ENCODE measurements at places on chromosomes 2 and 18.

- no peak for DNase-seq
These were observed 613.5 kb upstream of the SETBP1 start for GRCh38 chr18:44067186-44067585.

DNA sequence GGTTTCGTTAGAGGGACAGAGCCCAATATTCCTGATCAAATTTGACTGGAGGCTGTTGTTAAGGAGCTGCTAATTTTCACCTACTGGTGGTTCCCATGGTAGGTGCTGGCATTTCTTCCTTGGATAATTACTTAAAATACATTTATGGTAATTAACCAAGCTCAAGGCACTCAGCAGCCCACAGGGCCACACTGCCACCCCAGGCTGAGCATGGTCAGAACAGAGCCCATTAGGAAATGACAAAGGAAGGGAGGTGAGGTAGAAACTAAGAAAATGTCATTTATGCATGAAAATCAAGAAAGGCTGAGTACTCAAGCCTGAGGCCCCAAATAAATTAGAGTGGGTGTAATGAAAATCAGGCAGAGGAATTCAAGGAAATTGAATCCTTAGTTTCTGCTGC, 510.2 kb upstream of the GYPC start:
- no peak for DNase-seq

GRCh38 chr2:104871972-104872865, 18.3 kb downstream of the POU3F3 start:
- no peak for DNase-seq

DNA sequence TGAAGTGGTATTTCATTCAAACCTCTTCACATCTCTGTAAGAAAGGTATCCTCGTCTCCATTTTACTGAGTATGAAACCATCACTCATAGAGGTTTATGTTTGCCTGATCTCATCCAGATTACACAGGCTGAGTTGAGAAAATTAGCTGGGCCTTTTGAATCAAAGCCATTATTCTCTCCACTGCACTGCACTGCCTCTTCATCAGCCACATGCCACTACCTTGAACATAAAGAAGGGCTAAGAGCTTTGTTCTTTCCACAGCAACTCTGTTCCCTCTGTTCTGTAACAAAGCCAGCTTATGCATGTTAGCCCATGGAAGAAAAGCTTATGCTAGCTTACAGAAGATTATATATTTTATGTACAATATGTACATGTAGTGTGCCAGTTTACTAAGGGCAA, 362.6 kb upstream of the DLGAP1 start:
- no peak for DNase-seq

GRCh38 chr18:8899000-8899399, 193.6 kb downstream of the MTCL1 start:
- no peak for DNase-seq

DNA sequence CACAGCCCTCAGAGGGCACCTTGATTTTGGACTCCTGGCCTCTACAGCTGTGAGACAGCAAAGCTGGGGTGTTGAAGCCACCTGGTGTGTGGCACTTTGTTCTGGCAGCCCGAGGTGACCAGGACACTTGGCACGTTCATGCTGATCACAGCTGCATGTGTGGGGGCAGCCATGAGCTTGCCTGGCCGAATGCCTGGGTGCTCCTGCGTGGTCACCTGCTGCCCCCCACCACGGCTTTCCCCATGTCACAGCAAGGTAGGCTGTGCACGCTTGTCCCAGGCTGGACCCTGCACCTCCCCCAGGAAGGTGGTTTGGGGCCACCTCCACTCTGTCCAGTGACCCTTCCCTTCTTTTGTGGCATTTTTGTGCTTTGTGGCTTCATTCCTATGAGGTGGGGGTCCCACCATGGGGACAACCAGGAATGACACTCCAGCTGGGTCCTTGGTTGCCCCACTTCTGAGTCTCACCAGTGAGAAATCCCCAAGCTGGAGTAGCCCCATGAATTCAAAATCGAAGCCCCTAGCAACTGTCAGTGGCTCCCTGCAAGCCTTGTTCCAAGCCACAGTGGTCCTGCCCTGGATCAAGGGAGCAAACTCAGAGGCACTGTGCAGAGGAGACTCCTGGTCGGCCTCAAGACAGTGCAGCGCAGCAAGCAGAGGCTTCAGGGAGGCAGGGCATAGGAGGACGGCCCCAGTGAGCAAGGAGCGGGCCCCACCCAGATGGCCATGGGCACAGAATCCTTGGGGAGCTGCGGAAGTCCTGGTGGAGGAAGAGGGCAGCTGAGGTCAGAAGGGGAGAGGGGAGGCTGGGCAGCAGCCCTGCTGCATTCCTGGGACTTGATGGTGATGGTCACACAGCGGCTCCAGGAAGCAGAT, 121.4 kb upstream of the HS6ST1 start:
- DNase-seq = no peak

DNA sequence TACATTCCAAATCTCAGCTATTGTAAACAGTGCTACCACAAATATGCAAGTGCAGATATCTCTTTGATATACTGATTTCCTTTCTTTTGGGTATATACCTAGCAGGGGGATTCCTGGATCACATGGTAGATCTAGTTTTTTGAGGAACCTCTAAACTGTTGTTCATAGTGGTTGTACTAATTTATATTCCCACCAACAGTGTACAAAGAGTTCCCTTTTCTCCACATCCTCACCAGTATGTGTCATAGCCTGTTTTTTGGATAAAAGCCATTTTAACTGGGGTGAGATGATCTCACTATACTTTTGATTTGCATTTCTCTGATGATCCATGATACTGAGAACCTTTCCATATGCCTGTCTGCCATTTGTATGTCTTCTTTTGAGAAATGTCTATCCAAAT, 6.3 kb upstream of the CCNT2 start:
- no peak for DNase-seq

DNA sequence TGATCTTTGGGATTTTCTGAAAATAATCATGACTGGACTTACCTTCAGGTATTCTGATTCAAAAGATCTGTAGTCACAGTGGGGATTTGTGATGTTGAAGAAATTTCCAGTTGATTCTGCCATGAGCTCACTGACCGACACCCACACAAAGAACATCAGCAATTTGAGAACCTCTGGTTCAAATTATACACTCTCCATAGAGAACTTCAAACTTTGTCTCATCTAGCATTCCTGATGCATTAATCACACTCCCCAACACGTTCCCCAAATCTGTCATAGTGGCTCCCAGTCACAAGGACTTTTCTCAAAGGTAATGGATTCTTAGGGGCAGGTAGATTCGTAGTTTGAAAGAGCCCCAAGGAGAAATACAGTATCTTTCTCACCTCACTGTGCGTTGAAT, 584.3 kb downstream of the FBXO15 start:
- DNase-seq = no peak

DNA sequence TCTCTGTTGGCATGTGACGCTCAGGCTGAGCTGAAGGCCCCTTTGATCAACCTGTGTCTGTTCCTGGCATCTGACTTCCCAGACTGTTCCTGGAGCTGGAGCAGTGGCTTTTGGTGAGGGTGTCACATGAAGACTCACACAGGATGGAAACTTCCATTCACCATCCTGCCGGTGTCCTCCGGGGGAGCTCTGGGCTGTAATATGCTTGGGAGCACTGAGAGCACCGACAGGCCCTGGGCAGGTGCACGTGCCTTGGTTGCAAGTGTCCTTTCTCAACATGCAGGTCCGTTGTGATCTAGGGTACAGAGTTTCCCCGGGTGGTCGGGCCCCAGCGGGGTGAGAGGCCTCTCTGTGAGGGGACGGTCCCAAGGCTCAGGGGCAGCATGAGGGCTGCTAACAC, 24.8 kb upstream of the GBX2 start:
- no peak for DNase-seq

DNA sequence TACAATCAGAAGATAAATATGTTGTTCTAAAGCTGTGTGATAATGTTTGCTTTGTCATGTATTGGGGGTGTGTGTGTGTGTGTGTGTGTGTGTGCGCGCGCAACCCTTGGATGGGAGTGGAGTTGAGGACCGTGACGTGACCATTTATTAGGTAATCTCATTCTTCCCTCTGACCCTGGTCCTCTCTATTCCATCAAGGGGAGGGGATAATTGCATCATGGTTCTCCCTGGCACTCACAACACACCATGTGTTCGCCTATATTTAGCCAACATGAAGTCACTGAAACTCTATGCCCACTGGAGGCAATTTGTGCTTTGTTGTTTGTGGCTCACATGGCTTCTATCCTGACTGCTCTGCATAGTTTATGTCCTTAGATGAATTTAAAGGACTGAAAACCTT, 79.8 kb upstream of the LRPPRC start:
- no peak for DNase-seq

- no peak for DNase-seq
These were observed 124.1 kb upstream of the SLC38A11 start for GRCh38 chr2:165079432-165079831.

DNA sequence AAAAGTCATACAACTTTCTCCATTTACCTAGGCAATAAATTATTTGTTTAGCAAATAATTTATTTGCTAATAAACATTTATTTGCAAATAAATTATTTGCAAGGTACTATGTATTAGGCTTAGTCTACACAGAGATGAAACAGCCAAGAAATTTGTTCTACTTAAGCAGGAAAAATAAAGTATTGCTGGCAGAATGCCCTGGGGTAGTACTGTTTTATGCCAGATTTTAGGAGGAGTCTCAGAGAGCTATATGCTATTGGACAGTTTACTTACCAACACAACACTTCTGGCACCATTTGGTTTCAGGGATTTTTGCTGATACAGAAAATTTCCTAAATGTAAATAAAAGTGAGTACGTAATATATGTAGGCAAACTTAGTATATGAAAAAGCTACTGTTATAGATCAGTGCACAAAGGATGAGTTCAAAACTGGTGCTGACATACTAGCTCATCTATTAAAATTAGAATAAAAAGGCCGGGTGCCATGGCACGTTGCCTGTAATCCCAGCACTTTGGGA, 23.2 kb upstream of the CDKL4 start:
- no peak for DNase-seq

GRCh38 chr2:167784084-167784425, 463.3 kb downstream of the STK39 start:
- DNase-seq = no peak

DNA sequence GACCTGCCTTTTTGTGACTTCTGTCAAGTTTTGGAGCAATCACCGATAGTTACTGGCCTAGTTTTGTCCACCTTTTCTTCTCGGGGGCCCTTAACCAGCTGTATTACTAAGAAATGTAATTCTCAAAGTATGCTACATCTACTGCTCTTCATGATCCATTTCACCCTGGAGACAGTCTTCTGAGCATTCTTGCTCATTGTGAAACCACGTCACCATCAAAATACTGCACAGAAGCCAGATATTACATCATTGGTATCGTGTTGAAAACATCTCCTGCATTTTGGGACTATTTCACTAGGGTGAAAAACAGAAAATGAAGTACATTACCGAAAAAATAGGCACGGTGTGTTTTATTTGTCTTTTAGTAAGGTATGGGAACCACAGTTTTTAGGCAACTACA, 11.7 kb downstream of the LYPD6B start:
- no peak for DNase-seq

DNA sequence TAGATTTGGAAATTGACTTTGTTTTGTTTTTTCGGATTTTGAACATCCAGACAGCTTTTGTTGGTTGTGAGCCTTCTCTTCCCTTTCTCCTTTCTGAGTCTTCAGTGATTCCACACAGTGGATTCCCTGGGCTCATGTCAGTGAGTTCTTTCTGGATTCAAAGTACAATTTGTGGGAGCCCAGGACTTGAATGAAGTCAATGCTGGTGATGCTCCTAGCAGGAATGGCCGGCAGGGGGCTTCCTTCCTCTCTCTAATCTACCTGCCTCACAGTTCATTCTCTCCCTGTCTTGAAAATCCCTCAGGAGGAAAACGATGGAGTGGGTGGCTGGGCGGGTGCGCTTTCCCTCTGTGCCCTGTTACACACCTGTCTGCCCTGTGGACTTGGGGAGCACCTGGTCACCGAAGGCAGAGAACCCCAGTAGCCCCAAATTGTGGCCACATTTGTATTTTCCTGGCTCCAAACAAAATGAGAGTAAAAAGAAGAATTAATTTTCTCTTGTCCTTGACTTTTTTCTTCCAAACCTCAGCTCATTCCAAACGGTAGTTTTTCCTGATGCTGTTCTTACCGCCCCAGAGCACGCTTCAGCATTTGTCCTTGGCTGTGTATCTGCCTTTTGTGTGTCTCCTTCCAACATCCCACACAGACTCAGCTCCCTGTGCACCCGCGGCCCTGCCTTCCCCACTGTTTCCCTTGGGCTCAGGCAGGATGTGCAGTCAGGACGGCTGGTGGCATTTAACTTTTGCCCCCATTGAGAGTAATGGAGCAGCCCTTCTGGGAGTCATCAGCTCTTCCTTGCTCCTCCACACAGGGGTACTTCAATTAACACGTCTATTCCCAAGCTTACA, 86.6 kb downstream of the MARCO start:
- DNase-seq = no peak

DNA sequence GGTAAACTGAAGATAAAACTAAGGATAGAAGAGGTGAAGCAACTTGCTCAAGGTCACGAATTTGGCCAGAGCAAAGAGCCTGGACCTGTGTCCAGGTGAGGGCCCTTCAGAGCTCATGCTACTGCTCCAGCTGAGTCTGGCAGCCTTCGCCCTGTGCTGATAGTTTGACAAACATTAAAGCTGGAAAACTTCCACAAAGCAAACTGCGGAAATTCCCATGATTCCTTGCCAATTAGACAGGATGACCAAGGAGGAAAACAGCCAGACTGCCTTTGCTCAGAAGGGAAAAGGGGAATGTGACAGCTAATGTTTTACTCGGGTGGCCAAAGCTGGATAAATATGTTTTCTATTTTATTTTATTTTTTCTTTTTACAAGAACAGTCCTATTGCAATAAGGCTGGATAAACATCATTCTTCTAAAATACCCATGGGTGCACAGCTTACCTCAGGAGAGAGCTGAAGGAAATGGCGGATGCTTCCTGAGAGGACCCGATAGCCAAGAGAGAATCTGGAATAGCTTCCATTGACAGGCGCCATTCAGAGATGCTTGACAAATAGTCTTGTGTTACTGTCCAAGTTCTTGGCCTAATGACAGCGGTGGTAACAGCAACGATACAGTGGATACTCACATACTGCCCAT, 5.3 kb upstream of the CTAGE1 start:
- no peak for DNase-seq

GRCh38 chr2:12715258-12716031, 1.3 kb upstream of the TRIB2 start:
- DNase-seq = no peak

- DNase-seq = no peak
These were observed 97.1 kb downstream of the MGAT5 start for GRCh38 chr2:134351016-134351415.

DNA sequence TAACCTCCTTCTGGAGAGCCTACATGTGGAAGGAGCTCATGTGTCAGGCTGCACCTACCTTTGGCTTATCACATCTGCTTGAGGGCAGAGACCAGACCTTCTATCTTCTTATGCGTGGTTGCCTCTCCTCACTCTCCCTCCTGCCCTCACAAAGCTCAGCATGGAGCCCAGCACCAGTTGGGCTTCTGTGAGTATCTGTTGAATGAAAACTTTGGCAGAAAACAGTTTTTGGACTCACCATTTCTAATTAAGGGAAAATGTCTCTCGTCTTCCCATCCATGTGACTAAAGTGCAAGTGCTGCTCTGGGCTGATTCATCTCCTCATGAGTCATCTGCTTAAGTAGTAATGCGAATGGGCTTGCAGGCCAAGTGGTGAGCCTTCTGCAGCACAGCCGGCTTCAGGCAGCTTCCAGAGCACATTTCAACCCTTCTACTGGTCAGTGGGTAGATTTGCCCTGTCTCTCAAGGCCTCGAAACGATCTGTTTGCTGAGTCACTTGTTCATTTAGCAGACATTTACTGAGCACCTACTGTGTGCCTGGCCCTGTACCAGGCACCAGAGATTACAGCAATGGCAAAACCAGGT, 102.6 kb downstream of the VSNL1 start:
- no peak for DNase-seq

GRCh38 chr2:110113961-110114591, 1.5 kb downstream of the MALL start:
- DNase-seq = no peak
